T-cell (primary cell): ENCODE measurements at places on chromosomes 2 and 18. TPM values are rescaled to one million over a fixed set of nuclear protein-coding genes. Genes with fewer than 3 reads are reported as not detected.

Gene MDH1B
- 0.20 TPM for total RNA-seq

Gene INHA
- not detected for total RNA-seq

DNA sequence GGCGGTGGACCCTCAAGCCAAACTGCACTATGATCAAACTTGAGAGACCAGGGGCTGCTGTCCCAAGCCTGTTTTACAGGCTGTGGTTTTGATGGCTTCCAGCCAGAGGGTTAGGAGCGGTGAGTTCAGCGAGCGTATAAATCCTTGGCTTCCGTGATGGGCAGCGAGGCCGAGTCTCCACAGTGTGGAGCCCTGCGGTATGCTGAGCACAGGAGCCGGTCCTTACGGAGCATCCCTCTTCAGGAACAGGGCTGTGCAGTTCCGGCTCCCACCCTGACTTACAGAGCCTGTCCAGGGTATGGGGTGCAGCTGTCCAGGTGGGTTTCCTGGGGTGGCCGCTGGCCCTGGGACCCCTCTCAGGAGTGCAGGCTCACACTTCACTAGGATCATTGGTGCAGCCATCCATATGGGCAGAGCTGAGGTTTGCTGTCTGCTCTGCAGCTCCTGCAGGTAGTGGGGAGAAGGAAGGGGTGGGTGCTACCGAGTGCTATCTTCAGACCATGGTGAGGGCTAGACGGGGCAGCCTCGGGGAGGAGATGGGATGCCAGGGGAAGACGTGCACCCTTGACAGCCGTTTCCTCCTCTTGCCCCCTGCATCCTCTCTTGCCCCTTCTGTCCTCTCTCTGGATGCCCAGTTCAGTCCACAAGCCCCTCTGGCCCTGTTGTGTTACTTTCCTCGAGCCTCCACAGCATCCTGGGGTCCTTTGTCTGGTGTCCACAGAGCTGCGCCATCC lies 104.3 kb downstream of the FAM210A start:
- H3K27me3 ChIP-seq: no peaks in the 10 kb centered on the region
- DNase-seq: no peak
- H3K27ac ChIP-seq: no peak overlapping the region
- peaks cover 28% of the 10 kb centered on the region for H3K36me3 ChIP-seq

DNA sequence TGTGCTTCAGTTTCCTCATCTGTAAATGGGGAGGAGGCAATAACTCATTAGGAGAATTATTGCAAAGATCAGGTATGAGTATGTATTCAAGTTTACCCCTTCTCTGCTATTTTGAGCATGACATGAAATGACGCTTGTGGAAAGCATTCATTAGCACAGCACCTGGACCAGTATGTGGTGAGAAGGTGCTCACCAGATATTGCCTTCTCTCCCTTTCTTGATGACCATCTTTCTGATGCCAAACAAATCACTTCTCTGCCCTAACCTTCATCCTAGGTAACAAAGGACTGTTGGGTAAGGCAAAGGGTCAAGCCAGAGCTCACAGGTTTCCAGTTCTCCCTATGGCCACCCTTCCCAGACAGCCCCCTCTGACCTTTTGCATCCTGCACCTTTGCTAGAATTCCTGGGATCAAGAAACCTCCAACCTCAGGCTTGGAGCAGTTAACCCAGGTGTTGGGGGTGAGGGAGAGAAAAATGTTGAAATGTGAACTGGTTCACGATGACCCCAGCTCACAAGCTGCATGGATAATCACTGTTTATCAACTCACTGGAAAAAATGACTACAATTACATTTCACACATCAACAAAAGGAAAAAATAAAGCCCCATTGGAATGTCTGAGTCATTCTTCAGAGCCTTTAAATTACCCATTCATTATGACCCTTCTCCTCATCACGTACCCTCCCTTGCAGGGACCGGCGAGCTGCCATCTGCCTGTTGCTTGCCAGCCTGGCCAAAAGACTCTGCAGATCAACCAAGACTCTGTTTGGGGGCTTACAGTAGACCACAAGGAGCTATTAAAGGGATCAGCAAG lies 41.6 kb downstream of the LBH start:
- H3K4me3 ChIP-seq: no peak overlapping the region
- H3K36me3 ChIP-seq: no peaks in the 10 kb centered on the region
- DNase-seq: no peak
- no peaks in the 10 kb centered on the region for H3K27me3 ChIP-seq

- H3K27me3 ChIP-seq: peaks cover 9% of the 10 kb centered on the region
- DNase-seq: no peak
- H3K4me3 ChIP-seq: no peak overlapping the region
- no peaks in the 10 kb centered on the region for H3K36me3 ChIP-seq
- H3K27ac ChIP-seq: no peak overlapping the region
- H3K4me1 ChIP-seq: no peaks in the 10 kb centered on the region
These were observed 122.9 kb downstream of the DDX1 start for GRCh38 chr2:15714609-15715008.

DNA sequence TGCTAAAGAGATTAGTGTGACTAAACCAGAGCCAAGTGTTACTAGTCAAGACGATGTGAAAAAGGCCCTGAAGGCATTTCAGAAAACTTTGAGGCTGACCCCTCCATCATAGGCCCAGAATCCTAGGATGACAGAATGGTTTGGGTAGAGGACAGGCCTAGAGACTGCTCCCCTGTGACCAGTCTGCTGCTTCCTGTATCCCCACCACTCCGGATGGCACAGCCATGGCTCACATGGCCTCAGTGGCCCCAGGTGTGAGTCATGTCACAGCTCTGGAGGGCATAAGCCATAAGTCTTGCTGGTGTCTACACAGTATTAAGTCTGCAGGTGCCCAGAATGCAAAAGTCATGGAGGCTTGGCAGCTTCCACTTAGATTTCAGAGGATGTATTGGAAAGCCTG lies 12.4 kb upstream of the STAT1 start:
- no peak for DNase-seq
- H3K27ac ChIP-seq: peak overlapping the region; percentile 37
- H3K36me3 ChIP-seq: no peaks in the 10 kb centered on the region
- peaks cover 50% of the 10 kb centered on the region for H3K4me1 ChIP-seq

DNA sequence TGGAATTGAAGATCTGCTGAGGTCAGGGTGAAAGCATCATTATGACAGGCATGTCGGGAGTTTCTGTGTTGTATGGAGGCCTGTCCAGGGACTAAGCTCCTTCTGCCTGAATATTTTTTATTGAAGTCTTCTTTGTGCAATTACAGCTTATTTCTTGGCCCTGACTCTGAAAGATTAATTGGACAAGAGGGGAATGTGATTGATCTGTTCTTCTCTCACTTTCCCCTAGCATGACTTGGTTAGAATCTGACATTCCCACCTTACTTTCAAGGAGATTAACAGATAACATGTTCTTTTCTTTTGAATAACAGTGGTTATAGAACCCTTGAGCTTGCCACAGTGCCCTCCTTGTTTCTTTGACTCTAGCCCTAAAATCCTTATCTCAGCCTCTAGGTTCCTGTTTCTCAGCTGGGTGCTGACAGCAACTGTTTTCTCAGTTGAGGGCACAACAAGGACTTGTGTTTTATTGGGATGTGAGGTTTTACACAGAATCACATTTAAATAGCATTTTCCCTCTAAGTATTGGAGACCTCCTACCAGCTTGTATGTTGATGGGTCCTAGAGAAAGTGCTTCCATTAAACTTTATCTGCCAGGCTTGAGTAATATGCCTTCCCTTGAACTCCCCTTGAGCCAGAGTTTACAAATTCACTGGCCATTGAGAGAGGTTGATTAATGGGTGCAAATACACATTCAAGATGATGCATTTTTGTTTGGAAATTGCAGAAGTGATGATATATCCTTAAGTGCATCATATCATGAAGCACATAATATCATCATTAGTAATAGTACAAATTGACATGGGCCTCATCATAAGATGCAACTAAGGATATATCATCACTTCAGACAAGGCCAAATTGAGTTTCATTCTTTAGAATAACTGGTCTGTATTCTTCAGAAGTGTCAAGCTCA lies 12.5 kb downstream of the TTLL4 start:
- H3K27ac ChIP-seq: no peak overlapping the region
- H3K36me3 ChIP-seq: no peaks in the 10 kb centered on the region
- H3K4me1 ChIP-seq: no peaks in the 10 kb centered on the region
- H3K27me3 ChIP-seq: no peaks in the 10 kb centered on the region
- no peak overlapping the region for H3K4me3 ChIP-seq
- no peak for DNase-seq

DNA sequence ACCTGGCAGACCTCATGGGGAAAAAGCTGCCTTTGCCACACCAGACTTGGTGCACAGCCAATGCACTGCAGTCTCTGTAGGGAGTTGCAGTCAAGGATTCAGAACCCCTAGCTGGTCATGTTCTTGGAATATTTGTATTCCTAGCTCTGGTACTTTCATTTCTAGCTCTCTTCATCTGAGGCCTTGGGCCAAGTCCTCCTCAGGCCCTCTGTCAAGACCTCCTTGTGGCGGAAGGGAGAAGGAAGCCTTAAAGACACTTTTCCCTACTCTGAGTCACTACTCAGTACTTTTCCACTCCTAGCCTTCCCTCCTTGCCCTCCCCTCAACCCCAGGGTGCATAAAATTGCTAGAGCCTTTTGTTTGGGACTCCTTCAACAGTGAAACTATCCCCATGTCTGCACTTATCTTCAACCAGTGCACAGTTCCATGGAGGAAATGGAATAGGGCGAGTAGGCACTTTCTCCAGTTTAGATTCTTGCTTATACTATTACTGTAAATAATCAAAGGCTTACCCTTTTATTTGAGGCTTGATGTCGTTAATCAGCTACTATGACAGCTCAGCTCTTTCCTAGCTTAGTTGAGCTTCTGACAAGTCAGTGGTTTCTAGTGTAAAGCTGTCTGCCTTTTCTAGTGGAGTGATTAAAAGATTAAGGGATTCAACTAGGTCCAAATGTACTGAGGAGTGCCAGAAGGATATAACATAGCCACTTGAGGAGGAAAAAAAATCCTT lies 15.8 kb downstream of the M1AP start:
- H3K27ac ChIP-seq: no peak overlapping the region
- H3K4me1 ChIP-seq: no peaks in the 10 kb centered on the region
- DNase-seq: no peak
